ENCODE measurements at places on chromosomes 1 and 21.
A peak's percentile ranks its signal among the peaks of the same experiment; 100 is the strongest.

DNA sequence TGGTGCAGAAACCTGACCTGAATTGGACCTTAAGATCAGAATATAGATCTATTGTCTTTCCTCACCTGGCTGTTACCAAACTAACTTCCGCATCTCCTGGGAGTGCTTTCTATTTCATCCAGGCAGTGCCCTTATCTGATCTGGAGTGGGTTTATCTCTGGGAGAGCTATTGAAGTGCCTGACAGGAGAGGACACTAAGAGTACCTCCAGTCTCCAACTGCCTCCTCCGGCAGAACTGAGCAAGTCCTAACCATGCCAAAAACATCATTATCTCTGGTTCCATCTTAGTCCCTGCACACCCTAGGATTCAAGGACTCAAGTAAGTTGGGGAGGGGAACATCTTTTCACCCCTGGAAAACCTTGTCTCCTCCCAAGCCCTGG is 12.4 kb upstream of the KCNJ15 start:
- no peak for DNase-seq

DNA sequence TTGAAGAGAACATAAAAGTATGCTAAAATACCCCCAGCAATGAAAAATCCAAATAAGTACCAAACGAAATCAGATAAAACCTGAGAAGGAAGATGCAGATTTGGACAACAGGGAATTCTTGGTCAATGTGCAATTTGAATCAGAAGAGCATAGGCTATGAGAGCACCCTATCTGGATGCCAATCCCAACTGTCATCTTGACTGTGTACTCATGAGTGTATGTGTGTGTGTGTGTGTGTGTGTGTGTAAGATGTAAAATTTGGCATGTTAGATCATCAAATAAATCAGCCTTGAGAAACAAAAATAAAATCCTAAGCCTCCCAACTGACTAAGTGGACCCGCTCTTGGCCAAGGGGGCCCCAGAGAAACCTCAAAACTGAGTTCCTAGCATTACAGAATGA is 18.0 kb upstream of the SPRR2G start:
- no peak for DNase-seq

- DNase-seq: no peak
Measured at GRCh38 chr1:25743164-25744139, 56.5 kb upstream of the SELENON start.

DNA sequence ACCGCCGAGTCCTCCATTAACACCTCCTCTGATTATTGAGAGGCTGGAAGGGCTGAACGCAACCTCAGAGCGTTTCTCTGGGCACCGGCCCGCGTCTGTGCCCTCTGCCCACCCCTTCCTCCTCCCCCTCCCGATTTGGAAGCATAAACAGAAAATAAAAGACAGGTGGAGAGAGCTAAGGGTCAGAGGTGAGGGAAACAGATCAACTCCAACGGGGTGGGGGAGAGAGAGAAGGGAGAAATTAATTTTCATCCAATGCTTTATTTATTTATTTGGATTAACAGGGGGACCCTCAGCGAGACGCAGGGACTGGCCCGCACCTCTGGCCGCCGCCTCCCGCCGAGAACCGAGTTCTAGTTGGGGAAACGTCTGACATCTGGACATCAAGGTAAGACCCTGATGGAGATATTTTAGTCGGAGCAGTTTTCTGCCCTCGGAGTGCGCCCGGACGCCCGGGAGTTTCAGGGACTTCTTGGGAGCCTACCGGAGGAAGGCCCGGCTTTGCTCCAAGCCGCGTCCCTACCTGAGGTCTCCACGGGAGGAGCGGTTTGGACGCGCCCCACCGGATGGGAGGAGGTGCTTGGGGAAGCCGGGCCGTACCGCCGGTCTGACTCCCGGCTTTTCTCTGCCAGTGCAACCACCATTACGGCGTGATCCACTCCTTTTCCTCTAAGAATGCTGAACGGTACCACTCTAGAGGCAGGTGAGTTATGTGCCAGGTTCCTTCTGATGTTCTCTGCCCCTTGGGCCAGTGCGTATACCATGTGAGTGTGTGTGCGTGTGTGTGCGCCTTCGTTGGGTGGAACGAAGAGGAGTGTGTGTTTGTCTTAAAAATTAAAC is 5.1 kb upstream of the LHX9 start:
- no peak for DNase-seq

DNA sequence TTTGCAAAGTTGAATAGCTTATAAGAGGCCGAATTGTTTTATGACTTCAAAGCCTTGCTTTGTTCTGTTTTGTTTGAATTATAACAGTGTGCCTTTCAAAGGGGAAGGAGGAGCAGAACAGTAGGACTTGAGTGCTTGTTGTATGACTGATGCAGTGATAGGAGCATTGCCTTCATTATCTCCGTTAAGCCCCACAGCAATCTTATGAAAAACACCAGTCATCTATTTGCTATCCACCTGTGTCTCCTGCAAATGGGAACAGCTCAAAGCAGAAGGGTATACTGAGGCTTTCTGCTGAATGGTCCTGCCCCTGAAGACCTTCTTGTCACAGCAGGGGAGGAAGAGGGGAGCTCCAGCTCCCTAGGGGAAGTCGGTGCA is 127.5 kb downstream of the RNF220 start:
- DNase-seq: no peak

DNA sequence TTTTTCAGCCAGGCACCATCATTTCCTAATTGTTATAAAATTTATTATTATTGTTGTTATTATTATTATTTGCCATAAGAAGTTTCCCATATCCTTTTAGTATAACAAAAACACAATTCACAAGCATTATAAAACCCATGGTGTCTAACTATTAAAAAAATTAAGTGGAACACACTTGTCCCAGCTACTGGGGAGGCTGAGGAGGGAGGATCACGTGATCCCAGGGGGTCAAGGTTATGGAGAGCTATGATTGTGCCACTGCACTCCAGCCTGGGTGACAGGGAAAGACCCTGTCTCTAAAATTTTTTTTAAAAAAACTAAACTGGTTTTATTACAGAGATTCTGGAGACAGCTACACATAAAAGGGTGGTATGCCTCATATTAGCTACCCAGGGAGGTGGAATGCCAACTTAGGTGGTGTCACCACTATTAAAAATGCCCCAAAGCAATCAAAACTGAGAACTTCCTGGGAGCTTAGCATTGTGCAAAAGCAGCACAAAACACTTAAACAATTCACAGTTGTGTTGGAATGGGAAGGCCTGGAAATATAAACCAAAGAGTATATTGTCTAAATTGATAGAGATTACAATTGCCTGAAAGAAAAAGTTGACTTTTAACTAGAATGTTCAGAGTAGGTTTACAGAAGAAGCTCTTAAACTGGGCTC is 8.7 kb upstream of the RGS4 start:
- no peak for DNase-seq

DNA sequence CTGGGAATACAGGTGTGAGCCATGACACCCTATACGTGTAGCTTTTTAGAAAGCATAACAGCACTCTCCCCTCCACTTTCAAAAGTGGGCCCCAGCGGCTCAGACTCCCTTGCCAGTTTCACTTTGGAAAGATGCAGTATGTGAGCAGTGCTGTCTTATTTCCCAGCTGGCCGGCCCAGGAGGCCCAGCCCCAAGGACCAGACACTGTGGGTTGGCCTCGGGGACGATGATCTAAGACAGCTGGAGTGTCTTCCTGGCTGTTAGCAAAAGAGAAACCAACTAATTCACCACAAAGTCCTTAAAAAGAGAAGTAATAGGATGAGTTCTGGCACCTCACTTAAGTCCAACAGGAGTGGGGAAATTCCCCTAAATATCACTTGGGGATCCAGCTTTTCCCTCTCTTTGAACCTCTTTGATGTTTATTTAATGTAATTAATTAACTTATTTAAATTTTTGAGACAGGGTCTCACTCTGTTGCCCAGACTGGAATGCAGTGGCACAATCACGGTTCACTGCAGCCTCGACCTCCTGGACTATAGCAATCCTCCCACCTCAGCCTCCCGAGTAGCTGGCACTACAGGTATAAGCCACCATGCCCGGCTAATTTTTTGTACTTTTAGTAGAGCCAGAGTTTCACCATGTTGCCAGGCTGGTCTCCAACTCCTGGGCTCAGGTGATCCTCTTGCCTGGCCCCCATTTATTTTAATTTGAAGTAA is 17.6 kb upstream of the CLIC4 start:
- DNase-seq: peak; percentile 85

DNA sequence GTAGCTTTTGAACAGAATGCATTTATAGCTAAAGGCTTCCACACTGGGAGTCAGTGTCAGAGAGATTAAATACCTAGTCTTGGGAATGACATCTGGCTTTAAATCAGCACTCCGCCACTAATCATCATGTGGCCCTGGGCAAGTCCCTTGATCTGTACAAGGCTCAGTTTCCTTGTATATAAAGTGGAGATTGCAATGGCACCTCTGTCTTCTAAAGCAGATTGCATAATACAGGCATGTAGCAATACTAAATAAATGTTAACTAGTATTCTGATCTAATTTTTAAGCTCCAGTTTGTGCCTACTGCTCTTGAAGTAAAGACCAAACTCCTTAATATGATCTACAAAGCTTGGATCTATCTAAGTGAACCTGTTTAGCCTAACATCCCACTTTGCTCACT is 249.4 kb downstream of the PLPP3 start:
- no peak for DNase-seq

DNA sequence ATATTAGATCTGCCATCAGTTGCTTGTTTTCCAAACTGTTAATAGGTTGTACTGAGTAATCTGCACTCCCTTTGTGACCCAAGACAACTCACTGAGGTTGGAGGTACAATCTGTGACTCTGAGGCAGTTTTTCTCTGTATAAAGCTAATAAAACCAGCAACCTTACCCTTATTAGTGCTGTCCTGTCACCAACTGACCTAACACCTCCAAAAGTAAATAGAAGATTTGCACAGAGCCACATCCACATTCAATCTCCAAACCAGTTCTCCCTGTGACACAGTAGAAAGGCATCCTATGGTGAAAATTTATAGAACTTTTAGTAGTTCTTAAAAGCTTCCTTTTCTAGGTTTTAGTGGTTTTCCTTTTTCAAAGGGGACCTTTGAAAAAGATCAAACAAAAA is 140.4 kb upstream of the ADGRL2 start:
- no peak for DNase-seq

DNA sequence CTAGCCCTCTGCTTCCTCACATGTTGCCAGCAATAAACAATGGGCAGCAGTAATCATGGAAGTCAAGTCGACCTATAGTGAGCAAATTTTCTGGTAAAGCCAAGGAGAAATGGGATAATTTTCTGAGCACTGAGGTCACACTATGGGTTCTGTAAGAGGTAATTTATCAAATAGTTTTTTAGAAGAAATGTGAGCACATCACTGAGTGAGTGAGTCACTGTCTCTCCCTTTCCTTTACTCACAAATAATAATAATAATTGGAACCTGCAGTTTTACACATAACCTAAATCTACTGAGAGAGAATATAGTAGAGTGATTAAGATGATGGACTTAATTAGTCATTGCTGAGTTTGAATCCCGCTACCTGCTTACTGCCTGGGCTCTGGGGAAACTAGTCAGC is 23.6 kb downstream of the SLC35F3 start:
- no peak for DNase-seq

DNA sequence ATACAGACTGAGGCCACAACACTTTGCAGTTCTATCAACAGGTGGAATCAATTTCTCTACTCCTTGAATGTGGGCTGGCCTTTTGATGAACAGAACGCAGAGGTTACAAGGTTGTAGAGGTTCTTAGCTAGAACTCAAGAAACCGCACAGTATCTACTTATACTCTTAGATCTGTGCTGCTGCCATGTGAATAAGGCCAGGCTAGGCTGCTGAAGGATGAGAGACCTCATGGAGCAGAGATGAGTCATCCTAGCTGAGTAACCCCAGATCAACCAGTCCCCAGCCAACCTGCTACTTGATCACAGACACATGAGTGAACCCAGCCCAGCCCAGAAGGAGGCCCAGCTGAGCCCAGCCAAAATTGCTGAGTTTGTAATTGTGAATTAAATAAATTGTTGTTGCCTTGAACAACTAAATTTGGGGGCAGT is 35.3 kb upstream of the BCAR3 start:
- DNase-seq: no peak

DNA sequence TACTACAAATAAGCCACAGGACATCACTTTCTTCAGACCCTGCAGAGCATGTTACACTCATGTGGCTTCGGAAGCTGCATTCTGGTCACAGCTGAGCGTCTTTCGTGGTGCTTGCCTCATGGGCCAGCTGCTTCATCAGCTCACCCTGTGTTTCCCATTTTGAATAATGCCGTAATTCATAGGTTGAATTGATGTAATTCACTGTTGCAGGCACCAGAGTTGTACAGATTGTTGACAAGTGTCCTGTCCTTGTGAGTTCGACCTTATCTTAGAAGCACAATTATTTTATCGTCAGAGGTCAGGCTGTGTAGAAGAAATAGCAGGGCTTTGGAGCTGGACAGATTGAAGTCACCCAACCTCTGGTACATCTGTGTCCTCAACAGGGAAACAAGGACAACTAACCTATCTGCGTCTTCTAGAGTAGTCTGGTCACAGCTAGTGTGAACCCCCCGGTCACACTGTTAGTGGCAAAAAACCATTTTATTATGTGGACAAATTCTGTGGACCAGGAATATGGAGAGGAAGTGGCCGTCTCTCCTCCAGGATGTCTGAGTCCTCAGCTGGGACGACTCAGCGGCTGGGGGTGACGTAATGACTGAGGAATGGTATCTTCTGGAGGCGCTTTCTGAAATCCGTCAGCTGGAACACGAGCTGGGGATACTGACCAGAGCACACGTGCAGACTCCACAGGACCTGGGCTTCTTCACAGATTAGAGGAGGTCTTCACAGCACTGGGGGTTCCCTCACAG is 17.8 kb downstream of the PKNOX1 start:
- no peak for DNase-seq

DNA sequence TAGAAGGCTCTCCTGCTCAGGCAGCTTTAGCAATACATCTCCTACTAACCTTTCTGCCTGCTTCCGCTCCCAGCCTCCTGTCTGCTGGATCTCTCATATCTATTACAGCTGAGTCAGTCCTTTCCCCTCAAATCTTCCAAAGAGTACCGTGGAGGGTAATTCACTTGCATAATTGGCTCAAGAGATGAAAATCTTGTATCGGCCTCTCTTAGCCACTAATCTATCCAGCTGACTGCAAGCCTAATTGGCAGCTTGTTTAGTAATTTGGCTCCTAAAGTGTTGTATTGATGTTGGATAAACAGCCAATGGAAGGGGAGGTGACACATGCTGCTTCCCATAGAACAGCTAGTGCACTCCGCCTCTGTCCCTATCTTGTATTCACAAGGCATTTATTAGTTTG is 195.7 kb downstream of the GPATCH2 start:
- no peak for DNase-seq

DNA sequence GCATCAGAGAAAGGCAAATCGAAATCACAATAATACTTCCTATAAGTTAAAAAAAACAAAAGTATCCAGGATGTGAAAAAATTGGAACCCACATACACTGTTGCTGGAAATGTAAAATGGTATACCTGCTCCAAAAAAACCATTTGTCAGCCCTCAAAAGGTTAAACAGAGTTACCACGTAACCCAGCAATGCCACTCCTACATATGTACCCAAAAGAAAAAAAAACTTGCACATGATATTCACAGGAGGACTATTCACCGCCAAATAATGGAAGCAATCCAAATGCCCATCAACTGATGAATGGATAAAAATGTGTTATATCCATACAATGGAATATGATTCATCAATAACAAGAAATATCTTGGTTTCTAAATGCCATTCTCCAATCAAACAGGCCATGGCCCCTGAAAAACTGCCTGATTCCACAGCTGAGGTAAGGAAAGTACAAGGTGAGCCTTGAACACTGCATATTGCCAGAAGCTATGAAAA is 38.8 kb upstream of the PSMG1 start:
- no peak for DNase-seq

GRCh38 chr1:3718764-3719163 is 33.5 kb upstream of the CCDC27 start:
- DNase-seq: no peak

- no peak for DNase-seq
Measured at GRCh38 chr1:84969489-84970250, 27.2 kb downstream of the MCOLN2 start.

All from KBM-7 (cell line).